Left renal pelvis (tissue), 4 donors: ENCODE measurements at places on chromosomes 12 and 14. TPM values are rescaled to one million over a fixed set of nuclear protein-coding genes. Genes with fewer than 3 reads are reported as not detected.

CLEC14A gene
- 17.0 TPM for polyA plus RNA-seq

TUBA1A gene
- 388 TPM for polyA plus RNA-seq

TOMM20L gene
- 1.3 TPM for polyA plus RNA-seq

DNA sequence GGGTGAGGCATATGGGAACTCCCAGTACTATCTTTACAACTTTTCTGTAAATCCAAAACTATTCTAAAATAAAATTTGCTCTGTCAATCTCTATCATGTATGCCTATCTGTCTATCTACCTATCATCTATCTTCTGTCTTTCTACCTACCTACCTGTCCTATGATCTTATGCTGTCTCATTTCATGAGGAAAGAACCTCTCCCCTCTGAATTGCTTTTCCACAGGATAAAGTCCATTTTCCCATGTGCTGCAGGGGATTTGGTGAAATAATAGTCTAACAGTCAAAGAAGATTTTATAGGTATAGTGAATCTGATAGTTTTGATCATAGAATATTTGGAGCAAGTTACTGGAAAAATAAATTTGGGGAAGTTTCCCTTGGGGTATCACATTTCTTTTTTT is 86.8 kb upstream of the RIC8B start:
- DNase-seq: no peak
